Hematopoietic multipotent progenitor cell treated with erythropoietin and hydrocortisone succinate and interleukin-3 and kit ligand, for 8 days (in vitro differentiated cells): ENCODE measurements at places on chromosomes 7 and 10.

GRCh38 chr10:97647556-97647955 lies 7.1 kb downstream of the PI4K2A start:
- DNase-seq = no peak

DNA sequence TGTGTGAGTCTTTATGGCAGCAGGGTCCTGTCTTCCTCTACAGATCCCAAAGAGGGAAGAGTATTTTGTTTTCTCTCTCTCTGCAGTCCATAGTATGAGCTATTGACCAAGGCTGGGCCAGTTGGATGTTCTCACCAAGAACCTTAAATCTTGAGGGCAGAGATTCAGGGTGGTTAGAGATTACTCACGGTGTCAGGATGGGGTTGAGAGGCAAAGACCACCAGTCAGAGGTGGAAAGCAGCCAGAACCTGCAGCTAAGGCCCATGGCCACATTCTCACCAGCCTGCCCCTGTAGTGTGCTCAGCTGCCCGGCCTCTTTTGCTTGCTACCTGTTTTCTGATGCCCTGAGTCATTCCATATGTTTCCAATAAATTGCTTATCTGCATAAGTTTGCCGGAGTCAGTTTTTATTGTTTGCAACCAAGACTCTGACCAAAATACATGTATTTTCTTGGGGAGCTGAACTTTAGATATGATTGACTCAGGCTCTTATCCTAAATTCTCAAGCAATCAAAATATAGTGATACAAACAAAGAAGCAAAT lies 67.0 kb downstream of the MAP3K8 start:
- DNase-seq = peak; percentile 46

- DNase-seq = no peak
These were observed 24.1 kb upstream of the MYH16 start for GRCh38 chr7:99248391-99249095.

- no peak for DNase-seq
These were observed 139.7 kb downstream of the HTR7 start for GRCh38 chr10:90718182-90718581.

- DNase-seq = peak; percentile 60
These were observed 27.6 kb downstream of the SDHAF3 start for GRCh38 chr7:97145068-97145467.

- no peak for DNase-seq
These were observed 33.3 kb downstream of the SNX13 start for GRCh38 chr7:17907014-17907413.

DNA sequence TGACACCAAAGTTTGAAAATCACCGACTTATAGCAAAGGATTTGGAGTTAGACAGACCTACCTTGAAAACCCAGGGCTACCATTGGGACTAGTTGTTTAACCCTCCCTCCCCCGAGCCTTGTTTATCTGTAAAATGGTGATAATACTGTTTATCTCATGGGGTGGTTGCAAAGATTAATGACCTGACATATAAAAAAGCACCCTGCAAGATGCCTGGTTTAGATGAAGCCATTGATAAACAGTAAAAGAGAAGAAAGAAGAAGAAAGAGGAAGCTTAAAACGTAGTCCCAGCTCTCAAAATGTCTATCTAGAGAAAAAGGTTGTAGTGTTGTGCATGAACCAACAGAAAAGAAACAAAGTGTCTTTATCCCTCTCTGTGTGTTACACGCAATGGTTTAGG lies 145.7 kb downstream of the FGFR2 start:
- no peak for DNase-seq

- DNase-seq = no peak
These were observed 408.4 kb downstream of the PARD3 start for GRCh38 chr10:34406463-34407323.

GRCh38 chr10:77638321-77639101 lies 903 bp upstream of the KCNMA1 start:
- DNase-seq = no peak

GRCh38 chr10:80276335-80276734 lies 13.1 kb downstream of the MAT1A start:
- DNase-seq = no peak

DNA sequence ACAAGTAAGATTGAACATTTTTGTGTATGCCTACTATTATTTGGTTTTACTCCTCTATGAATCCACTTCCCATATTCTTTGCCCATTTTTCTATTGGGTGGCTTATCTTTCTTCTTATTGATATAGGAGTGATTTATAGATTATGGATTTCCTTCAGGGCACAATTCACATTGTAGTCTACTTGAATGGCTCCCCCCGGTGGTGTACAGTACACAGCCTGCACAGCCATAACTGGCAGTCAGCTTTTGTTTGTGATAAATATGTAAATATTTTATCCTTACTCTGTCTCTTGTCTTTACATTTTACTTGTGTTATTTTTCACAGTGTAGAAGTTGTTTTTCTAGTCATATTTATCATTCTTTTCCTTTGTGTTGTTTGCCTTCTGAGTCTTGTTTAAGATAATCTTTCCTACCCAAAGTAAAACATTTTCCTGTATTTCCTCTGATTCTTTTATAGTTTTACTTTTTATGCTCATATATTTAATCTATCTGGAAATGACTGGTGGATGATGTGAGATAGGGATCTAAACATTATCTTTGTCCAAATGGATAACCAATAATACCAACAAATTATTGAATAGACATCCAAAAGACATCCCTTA lies 23.9 kb upstream of the CALD1 start:
- DNase-seq = peak; percentile 17

DNA sequence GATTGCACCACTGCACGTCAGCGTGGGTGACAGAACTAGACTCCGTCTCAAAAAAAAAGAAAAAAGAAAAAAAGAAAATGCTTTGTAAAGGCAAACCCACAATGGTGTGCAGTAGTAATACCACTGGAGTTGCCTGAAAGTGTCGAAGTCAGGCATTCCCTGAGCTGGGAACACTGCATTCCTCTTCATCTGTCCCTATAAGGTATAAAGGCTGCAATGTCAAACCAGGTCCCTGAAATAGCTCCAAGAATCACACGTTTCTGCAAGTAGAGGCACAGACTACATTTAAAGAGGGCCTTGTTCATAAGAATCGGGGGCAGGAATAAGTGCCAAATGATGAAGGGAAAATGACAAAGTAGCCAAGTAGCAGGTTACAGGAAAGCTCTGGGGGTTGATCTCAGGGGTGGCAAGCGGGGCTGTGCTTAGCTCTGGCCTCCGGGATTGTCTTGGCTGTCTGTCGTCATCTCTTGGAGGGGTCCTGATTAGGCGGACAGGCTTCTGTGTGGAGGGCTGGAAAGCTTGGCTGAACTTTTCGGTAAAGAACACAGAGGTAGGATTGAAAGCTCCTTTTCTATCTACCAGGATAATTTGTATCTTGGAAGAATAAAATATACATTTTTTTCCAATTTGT lies 109.1 kb downstream of the PFKFB3 start:
- DNase-seq = no peak

DNA sequence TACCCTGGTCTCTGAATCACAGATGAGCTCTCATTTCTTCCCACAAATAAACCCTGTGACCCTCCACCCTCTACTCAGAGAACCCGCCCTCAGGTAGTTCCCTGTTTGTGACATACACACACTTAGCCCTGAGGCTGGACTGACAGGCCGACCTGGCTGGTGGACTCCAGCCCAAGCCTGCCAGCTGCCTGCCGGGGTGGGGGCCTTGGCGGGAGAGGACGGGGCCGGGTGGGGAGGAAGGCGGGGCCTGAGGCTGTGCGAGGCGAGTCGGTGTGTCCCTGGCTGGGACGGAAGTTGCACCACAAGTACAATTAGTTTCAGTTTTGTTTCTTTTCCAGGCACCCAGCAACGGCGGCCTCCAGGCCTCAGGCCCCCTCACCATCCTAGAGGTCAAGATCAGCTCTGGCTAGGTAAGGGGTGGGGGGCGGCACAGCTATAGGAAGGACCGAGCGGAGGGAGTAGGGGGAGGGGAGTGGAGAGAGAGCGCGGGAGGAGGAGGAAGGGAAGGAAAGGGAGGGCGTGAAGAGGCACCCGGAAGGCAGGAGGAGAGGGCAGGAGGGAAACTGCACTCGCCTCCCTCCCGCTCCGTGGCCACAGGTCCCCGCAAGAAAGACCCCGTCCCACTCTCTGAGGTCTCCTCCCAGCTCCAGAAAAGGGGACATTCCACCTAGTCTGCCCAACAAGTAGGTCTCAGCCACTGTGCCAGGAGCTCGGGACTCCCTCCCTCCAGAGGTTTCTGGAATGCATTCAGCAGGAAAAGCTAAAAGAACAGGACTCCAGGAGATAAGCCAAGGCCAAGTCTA lies at the start of gene TRIM56:
TRIM56 (plus strand) TSS at position 320 of the 803 bp plus-strand sequence. CDS start 1,832 bp downstream, outside the sequence.
- DNase-seq = peak; percentile 79

GRCh38 chr7:10802526-10802925 lies 171.1 kb upstream of the PHF14 start:
- no peak for DNase-seq

DNA sequence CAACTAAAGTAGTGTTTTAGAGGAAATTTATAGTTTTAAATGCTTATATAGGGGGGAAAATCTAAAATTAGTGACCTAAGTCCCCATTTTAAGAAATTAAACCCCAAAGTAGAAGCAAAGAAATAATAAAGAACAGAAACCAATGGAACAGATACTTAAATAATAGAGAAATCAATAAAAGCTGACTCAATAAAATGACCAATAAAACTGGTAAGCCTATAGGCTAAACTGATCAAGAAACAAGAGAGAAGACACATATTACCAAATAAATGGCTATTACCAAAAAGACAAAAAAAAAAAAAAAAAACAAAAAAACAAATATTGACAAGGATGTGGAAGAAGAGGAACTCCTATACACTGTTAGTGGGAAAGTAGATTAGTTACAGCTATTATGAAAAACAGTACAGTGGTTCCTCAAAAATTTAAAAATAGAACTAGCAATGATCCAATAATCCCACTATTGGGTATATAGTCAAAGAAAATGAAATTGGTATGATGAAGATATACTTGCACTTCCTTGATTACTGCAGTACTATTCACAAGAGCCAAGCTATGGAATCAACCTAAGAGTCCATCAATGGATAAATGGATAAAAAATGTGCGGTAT lies 53.2 kb downstream of the SLC18A2 start:
- no peak for DNase-seq

DNA sequence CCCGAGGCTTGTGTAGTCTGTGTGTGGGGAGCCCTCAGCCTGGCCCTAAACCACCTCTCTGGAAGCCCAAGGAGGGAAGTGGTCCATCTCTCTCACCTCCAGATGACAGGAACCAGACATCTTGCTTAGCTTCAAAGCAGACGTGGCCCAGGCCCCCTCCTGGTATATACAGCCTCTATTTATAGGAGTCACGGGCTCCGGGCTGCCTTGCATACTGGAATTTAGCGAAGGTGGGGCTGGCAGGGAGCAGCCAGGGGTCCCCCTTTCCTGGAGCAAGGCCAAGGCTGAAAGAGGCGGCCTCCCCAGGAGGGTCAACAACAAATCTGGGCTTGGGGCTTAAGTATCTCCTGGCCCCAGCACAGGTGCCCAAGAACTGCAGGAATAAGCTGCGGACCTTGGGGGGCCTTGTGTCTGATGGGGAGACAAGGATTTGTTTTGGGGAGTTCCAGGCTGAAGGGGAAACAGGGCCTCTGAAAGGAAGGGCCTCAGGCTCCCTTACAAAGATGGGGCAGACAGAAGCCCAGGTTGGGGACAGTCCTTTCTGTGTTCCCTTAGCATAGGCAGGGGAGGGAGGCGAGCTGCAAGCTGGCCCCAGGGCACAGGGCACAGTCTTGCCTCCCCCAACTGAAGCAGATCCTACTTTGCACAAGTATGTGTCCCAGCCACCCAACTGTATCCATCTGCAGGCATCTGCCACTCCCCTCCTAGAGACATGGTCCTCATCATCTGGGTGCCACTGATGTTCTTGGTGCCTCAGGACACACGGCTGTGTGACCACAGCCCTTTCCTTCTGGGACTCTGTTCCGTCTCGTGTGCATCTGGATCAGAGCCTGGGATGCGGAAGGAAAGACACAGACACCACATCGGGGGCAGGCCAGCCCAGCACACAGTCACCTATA lies 11.9 kb downstream of the ZCCHC24 start:
- DNase-seq = no peak

- peak; percentile 76 for DNase-seq
These were observed 40.8 kb downstream of the HK1 start for GRCh38 chr10:69318867-69319727.

DNA sequence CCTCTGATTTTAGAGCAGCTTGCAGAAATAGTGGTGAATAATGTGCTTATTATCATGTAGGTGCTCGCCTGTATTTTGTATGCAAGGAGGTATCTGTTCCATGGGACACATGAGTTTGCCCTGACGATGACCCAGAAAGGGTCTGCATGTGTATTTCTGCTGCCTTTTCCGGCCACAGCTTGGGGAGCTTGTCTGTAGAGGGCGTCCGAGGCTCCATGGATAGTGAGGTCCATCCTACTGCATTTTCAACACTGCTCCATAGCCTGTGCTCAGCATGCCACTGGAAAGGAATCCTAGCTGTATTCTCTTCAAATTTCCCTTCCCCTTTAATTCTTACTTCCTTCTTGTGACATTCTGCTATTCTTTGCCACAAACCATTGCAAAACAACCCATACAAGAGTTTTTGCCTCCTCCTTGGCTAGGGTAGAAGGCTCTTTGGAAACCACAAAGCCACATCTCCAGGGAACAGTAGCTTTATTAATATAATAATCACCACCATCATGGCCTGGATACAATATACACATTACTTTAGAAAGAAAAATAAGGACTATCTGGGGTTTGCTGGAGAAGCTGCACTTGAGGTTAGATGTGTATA lies 127.7 kb downstream of the DYNC1I1 start:
- DNase-seq = no peak

DNA sequence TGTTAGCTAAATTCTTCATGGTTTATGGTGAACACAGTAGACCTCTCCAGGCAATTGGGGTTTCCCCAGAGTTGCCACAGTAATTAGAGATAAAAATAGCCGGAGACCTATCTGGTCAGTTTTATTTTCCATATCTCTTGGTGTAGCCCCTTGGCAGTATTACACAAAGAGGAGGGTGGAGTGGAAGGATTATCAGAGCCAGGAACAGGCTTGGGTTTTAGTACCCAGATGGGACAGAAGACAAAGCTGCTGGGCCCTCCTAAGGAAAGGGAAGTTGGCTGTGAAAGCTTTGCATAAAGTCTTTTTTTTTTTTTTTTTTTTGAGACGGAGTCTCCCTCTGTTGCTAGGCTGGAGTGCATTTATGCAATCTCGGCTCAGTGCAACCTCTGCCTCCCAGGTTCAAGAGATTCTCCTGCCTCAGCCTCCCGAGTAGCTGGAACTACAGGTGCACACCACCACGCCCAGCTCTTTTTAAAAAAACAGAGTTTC lies 9.7 kb downstream of the ZSCAN21 start:
- DNase-seq = peak; percentile 83

DNA sequence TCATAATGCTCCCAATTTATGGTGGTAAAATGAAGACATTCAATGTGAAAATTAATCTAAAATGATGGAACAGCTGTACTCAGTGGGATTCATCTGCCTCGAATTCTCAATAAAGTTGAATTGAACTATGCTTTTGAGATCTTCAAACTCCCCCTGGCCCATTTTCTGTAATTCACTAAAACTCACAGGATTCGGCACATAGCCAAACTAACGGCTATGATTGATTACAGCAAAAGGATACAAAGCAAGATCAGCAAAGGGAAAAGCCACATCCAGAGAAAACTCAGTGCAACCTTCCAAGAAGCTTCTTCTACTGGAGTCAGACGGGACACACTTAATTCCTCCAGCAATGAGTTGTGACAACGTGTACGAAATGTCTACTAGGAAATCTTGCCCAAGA lies 307.5 kb downstream of the CNTNAP2 start:
- no peak for DNase-seq
